ENCODE measurements at places on chromosomes 16 and 17. TPM values are rescaled to one million over a fixed set of nuclear protein-coding genes. Genes with fewer than 3 reads are reported as not detected.

GRCh38 chr17:58325289-58325726 is 3.3 kb downstream of the TSPOAP1 start:
- DNase-seq: no peak

GRCh38 chr16:23194497-23195221 is 12.1 kb downstream of the SCNN1G start:
- DNase-seq: no peak

DNA sequence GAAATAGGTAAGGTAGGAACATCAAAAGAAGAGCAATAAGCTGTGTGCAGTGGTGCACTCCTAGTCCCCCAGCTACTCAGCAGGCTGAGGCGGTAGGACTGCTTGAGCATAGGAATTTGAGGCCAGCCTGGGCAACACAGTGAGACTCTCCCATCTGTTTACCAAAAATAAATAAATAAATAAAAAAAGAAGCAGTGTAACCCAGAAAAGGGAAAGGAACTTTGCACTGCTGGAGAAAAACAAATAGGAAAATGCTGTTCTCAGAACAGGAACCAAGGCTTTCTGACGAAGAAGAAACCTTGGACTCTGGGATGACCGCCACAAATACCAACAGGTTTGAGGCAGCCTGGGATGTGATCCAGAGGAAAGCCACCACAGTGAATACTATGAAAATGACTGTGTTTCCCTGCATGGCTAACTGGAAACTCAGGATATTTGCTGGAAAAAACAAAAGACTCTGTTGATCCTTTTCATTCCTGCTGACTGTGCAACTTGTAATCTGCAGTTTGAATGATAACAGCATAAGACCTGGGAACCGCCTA is 41.2 kb downstream of the TTC19 start:
- DNase-seq: no peak

- no peak for DNase-seq
Observed at GRCh38 chr17:73614256-73614655, 30.0 kb downstream of the SDK2 start.

DNA sequence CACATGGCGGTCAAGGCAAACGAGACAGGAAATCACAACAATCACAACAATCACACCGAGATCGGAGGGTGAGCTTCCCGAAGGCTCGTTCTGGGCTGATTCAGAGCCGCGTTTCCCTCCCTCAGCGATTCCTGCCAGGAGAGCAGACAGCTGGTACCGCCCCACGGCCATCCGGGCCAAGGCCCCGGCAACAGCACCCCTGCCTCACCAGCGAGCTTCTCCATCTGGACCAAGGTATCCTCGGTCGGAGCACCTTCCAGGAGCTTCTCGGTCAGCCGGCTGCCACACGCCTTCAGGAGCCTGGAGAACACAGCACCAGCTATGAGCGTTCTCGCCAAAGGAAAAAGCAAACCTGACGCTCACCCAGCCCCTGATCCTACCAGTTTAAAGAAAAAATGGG is 15.2 kb upstream of the PLD6 start:
- DNase-seq: no peak

DNA sequence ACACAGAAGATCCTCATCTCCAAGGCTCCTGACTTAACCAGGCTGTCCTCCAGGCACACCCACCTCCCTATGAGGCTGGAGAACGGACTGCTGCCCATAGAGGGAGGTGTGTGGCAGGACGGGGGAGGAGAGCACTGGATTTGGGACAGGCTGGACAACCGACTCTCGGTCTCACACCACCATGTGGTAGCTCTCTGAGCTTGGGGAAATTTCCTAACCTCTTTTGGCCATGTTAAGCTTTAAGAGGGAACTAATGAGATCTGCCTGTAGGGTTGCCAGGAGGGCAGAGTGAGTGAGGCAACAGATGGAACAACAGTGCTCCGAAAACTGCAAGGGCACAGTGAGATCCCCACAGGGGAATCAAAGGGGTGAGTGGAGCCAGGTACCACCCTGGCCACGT is 32.7 kb downstream of the RHBDL3 start:
- DNase-seq: no peak

DNA sequence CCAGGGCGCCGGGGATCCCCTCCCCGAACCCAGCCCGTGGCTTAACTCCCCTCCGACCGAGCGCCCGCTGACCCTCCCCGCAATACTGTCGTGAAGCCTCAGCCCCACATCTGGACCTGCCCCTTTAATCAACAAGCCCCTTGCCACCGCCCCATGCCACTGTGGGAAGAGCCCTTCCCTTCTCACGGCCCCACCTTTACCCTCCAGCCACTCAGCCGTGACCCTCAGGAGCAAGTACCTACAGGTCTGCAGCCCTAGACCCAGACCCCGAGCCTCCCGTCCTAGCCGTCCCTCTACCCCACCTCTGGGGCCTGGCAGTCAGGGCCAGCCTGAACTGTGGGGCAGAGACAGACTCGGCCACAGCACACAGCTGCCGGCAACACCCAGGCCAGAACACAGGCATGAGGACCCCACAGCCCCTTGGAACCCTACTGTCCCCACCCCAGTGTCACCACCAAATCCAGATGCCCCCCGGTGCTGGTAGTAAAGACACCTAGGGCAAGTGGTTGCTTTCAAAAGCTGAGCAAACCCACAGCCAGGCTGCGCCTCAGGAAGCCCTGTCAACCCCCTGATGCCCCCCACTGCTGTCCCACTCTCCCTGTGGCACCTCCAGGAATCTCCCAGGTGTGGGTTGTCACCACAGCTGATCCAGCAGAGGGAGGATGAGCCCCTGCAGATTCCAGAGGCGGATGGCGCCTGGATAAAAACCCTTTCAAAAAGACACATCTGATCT is 1.4 kb downstream of the NXPH3 start:
- DNase-seq: no peak

GRCh38 chr16:31428279-31428597 is at the start of gene COX6A2:
Gene COX6A2, minus strand, starts transcription at chr16:31428360. Its CDS starts 35 bp downstream, at chr16:31428325.
- DNase-seq: no peak

GRCh38 chr16:87441886-87442580 is 49.9 kb downstream of the MAP1LC3B start:
- peak; percentile 29 for DNase-seq

DNA sequence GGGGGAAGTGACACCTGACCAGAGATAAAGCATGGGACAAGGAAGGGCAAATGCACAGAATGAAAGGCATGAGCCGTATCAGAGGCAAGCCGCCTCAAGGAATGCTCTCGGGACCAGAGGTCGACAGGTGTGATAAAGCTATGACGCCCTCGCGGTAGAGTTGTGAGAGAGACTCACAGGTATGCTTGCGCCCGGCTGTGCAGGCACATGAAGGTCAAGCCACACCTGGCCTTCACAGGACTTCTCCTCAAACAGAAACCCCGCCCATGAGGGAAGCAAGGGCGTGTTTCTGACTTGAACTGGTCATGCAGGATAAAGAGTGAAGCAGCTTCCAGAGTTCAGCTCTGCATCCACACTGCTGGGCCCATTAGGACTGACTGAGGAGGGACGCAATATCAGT is 7.8 kb downstream of the NCBP3 start:
- no peak for DNase-seq

GRCh38 chr16:57307365-57307764 is 22.9 kb upstream of the PLLP start:
- no peak for DNase-seq

- no peak for DNase-seq
Observed at GRCh38 chr16:85903559-85903958, 4.6 kb downstream of the IRF8 start.

DNA sequence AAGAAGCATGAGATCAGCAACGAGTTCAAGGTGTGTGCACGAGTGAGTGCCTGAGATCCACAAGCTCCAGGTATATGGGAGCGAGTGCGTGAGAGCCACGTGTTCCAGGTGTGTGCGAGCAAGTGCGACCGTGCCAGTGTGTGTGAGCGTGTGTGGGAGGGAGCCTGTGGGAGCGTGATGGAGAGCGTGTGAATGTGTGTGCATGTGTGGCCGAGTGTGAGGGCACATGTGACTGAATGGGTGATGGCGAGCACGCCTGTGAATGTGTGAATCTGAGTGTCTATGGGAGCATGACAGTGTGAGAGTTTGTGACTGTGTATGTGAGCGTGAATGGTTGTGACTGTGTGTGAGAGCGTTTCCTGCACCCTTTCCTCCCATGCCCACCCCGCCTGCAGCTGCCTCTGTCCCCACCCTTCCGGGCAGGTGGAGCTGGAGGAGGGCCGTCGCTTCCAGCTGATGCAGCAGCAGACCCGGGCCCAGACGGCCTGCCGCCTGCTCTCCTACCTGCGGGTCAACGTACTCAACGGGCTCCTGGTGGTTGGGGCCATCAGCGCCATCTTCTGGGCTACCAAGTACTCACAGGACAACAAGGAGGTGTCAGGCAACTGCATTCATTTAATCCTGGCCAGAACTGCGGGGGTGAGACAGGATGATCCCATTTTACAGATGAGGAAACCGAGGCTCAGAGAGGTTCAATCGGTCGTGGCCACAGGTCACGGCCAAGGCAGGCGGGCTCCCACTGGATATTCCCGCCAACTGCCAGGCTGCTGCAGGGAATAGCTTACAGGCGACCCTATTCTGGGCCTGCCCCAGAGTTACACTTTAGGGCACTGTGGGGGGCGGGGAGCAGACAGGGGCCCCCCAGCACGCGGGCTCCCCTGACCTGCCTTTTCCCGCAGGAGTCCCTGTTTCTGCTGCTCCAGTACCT is 3.7 kb downstream of the TMC8 start:
- DNase-seq: no peak

DNA sequence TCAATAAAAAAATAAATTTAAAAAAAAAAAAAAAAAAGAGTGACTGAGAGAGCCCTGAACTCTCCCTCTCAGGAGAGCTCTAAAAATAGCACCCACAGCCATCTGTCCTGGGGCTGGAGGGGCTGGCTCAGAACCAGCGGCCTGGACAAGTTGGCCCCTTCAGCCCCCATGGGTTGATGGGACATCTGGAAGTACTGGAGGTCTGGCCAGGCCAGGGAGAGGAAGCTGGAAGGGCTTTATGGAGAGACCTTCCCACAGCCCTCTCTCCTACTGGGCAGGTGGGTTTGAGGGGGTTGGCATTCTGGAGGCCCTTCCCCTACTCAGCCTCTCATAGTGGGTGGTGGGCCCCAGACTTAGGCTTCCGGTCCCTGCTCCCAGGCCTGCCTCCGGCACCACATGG is 93.7 kb upstream of the TMEM97 start:
- DNase-seq: no peak

DNA sequence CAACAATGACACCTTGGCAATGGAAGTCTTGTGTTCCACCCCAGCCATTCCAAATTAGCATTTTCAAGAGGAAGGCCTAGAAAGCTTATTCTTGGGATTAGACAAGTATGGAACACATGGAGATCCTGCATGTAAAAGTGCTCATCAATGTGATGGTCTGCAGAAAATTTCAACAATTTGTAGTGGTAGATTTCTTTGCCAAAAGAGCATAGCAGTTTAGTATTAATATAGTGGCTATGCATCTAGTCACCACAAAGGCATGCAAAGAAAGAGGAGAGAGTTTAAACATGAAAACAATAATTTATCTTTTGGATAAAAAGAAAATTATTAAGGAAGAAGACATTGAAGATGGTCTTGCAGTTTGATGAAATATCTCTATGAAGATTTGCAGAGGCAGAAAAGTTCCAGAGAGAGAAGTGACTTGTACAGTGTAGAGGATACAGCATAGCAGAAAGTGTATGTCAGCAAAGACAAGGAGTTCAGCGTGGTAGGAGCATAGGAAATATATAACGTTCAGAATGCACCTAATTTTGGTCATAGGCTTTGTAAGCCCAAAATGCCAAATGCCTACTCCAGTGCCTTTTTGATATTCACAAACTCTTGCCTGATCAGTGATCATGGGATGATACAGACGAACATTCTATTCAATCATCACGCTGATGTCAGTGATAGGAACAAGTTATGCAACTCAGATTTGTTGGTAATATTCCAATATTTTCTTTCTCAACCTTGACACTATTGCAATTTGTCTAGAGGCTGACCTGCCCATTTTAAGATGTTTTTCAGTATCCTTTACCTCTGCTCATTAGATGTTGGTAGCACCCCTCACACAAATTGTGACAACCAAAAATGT is 727.9 kb upstream of the SOX9 start:
- DNase-seq: no peak

DNA sequence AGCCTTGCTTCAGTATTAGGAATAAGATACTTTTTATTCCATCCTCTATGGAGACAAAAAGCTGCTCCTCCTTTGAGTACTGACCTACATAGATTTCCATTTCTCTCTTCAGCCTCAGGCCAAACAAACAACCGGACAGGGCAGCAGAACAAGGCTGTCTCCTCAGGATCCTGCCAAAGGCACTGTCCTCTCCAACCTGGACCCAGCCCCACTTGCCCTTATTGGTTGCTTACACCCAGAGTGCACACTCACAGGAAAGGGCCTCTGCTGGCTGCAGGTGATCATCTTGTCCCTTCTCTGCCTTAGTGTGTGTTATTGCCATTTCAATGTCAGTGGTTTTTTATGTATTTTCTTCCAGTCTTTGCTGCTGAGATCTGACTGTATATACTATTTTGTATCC is 26.6 kb downstream of the LIG3 start:
- DNase-seq: no peak

- no peak for DNase-seq
Observed at GRCh38 chr17:59380474-59380873, 49.0 kb downstream of the YPEL2 start.

- no peak for DNase-seq
Observed at GRCh38 chr17:1125788-1126145, 54.0 kb downstream of the ABR start.

- no peak for DNase-seq
Observed at GRCh38 chr16:83253521-83253920, 554.3 kb upstream of the HSBP1 start.

DNA sequence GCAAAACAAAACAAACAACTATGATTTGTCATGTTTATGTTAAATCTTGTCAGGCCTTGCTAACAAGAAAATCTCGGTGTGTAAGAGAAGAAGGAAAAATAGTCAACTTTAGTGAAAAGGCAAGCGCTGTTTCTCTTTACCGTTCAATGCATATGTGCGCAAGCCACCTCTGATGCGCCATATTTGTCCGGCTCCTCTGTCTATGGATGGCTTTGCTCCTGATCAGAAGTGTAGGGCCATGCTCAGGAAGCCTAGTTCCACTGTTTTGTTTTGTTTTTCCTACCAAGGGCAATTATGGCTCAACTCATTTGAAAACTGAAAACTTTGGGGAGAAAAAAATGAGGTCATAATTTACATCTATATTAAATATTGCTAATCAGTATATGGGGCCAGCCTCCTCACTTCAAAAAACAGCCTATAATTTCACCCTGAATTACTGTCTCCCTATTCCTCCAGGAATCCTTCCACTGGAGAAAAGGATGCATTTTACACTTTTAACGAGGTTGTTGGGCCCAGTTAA is 4.5 kb downstream of the MAF start:
- no peak for DNase-seq

- peak; percentile 49 for DNase-seq
Observed at GRCh38 chr17:48505788-48506187, 25.0 kb downstream of the HOXB1 start.

- peak; percentile 66 for DNase-seq
Observed at GRCh38 chr17:58112970-58113631, 29.9 kb downstream of the DYNLL2 start.

GRCh38 chr17:50589095-50589705 is 28.7 kb downstream of the CACNA1G start:
- no peak for DNase-seq

GRCh38 chr17:47057830-47058229 is 78.8 kb upstream of the RPRML start:
- DNase-seq: no peak

- DNase-seq: no peak
Observed at GRCh38 chr16:79589601-79590102, 10.9 kb downstream of the MAF start.

Gene ABCC12
- not detected for total RNA-seq

Gene PRSS8
- not detected for total RNA-seq

Gene NECAB2
- total RNA-seq: not detected

Gene CTRB1
- not detected for total RNA-seq

Gene PPY
- total RNA-seq: not detected

Gene TNK1
- total RNA-seq: not detected

Gene CES2
- total RNA-seq: 15.6 TPM

Gene TRPV2
- total RNA-seq: not detected

Gene SGCA
- total RNA-seq: not detected

Gene ZFHX3
- total RNA-seq: 2.3 TPM
